ENCODE measurements at places on chromosomes 4 and X. TPM values are rescaled to one million over a fixed set of nuclear protein-coding genes. Genes with fewer than 3 reads are reported as not detected.

The USP17L11 gene
- total RNA-seq, result not detected

The POU4F2 gene
- total RNA-seq, result not detected

The DMRTC1 gene
- total RNA-seq, result not detected

The GAGE12F gene
- total RNA-seq, result not detected

The CENPVL2 gene
- not detected for total RNA-seq

The DRD5 gene
- not detected for total RNA-seq

The MTNR1A gene
- total RNA-seq, result 0.88 TPM

The HSFX4 gene
- total RNA-seq, result not detected

The CLNK gene
- not detected for total RNA-seq

The SHROOM4 gene
- not detected for total RNA-seq

The PHEX gene
- total RNA-seq, result 0.33 TPM

The ASB9 gene
- 22.9 TPM for total RNA-seq

The MAGEE2 gene
- not detected for total RNA-seq

The CXorf51B gene
- total RNA-seq, result not detected

The TMSB15A gene
- 0.69 TPM for total RNA-seq

The HS3ST1 gene
- 0.35 TPM for total RNA-seq

The ADD1 gene
- total RNA-seq, result 96.8 TPM

The VCX2 gene
- not detected for total RNA-seq

The GLRA3 gene
- 0.05 TPM for total RNA-seq

The H2BW2 gene
- total RNA-seq, result not detected

The NR3C2 gene
- total RNA-seq, result 0.02 TPM

The MID1 gene
- 36.1 TPM for total RNA-seq

The CCDC160 gene
- not detected for total RNA-seq

The CCDC110 gene
- not detected for total RNA-seq

The ADH1C gene
- not detected for total RNA-seq

The TMEM154 gene
- 0.07 TPM for total RNA-seq

The FOXO4 gene
- 1.4 TPM for total RNA-seq

The FAM184B gene
- 0.01 TPM for total RNA-seq

The TLR6 gene
- 1.8 TPM for total RNA-seq

The AMTN gene
- total RNA-seq, result 0.18 TPM

The ZMAT1 gene
- not detected for total RNA-seq

The WWC2 gene
- 18.9 TPM for total RNA-seq

The KIT gene
- total RNA-seq, result 0.02 TPM

The MND1 gene
- 18.7 TPM for total RNA-seq

The RAI2 gene
- total RNA-seq, result 0.25 TPM

The SYNPO2 gene
- 1.3 TPM for total RNA-seq

The TMPRSS11A gene
- total RNA-seq, result not detected

The HOPX gene
- not detected for total RNA-seq

The DGKK gene
- not detected for total RNA-seq

The LARP7 gene
- total RNA-seq, result 28.4 TPM

The SLC9B1 gene
- 0.13 TPM for total RNA-seq

The GPR78 gene
- total RNA-seq, result not detected

The NEXMIF gene
- total RNA-seq, result 0.01 TPM

The ADH7 gene
- total RNA-seq, result not detected

The GRPR gene
- total RNA-seq, result not detected

The MAGED2 gene
- total RNA-seq, result 80.0 TPM

The NSUN7 gene
- total RNA-seq, result 0.39 TPM

The PORCN gene
- 17.5 TPM for total RNA-seq

The RASL11B gene
- 0.13 TPM for total RNA-seq

The TRMT2B gene
- 17.6 TPM for total RNA-seq

The SPARCL1 gene
- total RNA-seq, result not detected

The EMCN gene
- total RNA-seq, result not detected

The SPINK2 gene
- total RNA-seq, result not detected
